Cardiac fibroblast (primary cell): ENCODE measurements at places on chromosomes 2 and 18.
A peak's percentile ranks its signal among the peaks of the same experiment; 100 is the strongest.

DNA sequence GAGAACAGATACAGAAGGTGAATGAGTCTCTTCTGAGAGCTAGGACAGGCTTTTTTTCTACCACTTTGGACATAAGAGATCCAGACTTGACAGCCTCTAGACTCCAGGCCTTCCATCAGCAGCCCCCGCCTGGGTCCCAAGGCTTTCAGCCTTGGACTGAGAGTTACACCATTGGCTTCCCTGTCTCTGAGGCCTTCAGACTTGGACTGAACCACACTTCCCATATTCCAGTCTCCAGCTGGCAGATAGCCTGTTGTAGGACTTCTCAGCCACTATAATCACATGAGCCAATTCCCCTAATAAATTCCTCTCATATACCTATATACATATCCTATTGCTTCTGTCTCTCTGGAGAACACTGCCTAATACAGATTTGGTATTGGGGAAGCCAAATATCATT, 128.2 kb downstream of the MCFD2 start:
- DNase-seq = no peak

DNA sequence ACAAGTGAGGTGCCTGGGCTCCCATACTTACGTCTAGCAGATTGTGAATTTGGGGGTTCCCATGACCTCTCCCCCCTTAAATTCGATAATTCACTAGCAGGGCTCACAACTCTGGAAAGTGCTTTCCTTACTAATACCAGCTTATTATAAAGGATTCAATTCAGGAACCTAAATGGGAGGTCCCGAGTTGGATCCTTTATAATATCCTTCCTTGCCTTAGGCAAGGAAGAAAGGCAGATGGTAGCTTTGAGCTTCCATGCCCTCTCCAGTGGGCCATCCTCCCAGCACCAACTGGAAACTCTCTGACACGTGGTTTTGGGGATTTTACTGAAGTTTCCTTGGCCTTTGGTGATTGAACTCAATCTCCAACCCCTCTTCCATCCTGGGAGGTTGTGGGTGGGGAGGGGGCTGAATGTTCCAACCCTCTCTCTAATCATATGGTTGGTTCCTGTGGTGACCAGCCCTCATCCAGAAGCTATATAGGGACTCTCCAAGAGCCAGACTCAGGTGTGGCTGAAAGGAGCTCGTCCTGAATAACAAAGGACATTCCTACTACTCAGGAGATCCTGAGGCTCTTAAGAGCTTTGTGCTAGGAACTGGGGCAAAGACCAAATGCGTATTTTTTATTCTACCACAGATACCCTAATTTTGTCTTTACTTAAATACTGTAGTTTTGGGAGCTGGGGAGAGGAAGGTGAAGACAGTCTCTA, 62.2 kb downstream of the HAUS1 start:
- no peak for DNase-seq

DNA sequence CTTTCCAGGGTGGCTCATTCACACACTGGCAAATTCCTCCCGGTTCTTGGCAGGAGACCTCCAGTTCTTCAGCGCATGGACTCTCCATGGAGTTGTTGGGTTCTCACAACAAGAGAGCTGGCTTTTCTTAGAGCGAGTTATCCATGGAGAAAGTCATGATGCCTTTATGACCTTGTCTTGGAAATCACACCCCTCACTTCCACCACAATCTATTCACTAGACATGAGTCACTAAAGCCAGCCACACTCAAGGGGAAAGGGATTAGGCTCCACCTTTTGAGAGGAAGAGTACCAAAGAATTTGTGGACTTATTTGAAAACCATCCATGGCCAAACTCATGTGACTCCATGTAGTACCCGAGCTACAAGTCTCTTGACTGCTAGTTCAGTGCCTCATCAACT, 160.5 kb downstream of the SETBP1 start:
- no peak for DNase-seq

DNA sequence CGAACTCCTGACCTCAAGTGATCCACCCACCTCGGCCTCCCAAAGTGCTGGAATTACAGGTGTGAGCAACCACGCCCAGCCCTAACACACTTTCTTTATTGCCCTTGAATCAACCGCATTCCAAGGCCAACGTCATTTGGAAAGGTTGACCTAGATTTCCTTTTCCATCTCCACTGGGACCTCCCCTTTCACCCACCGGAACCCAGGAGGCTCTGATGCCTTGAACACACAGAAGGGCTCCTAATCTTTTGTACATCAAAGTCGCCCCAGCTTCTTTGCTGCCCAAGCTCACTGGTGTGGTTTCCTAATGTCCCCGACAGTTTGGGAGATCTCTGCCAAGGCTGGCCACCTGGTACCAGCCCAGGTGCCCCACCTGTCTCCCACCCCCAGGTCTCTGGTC, 46.2 kb upstream of the CAB39 start:
- no peak for DNase-seq

- DNase-seq = no peak
Measured at GRCh38 chr2:39385172-39385571, 51.9 kb downstream of the MAP4K3 start.

DNA sequence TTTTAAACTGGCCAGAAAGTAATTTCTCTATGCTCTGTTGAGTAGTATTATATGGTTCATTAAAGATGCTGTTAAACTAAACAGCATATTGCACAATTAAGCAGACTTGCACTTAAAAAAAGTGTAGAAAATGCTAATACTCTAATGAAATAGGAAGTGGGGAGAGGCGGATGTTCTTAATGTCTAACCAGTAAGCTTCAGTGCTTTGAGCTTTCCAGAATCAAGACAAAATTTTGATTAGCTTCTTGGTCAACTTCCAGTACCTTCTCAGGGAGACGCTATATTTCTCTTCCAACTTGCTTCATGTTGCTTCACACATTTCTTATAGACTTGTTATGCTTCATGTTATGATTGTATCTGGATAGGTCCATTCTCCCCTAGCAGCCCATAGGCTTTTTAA, 89.1 kb downstream of the MAP2 start:
- no peak for DNase-seq

- DNase-seq = peak; percentile 38
Measured at GRCh38 chr18:60910534-60910933, 422.7 kb upstream of the CDH20 start.

DNA sequence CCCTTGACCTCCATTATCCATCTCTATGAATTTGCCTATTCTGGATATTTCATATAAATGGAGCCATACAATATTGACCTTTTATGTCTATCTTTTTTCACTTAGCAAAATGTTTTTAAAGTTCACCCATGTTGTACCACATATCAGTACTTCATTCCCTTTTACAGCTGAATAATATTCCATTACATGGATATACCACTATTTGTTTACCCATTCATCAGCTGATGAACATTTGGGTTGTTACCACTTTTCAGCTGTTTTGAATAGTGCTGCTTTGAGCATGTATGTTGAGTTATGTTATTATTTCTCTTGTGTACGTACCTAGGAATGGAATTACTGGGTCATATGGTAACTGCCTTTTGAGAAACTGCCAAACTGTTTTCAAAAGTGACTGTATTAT, 93.7 kb upstream of the DNMT3A start:
- no peak for DNase-seq

DNA sequence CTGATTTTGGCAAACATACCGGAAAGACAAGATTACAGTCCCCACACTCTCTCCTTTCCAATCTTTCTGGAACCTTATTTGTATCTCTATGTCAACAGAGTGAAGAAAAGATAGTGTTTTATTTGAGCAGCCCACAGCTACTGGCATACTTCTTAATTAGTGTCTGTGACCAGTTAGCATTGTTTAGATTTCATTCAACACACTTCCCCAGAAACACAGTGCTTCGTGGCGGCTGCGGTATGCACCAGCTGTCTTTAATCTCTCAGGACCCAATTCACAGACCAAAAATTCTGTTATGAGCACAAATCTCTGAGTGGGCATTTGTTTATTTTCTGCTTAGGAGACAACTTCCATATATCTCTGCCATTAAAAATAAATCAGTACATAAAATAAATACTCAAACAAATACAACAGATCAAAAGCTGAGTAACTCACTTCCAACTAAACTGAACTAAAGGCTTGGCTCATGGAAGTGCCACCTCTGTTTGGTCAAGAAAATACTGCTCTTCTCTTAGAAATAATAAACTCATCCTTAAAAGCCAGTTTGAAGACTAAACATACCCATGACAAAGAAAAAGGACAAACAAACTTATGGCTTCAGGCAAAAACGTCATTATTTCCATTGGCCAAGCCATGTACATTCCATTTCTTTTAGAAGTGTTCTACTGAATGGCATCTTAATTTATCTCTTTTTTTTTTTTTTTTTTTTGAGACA, 392.4 kb downstream of the TXNL1 start:
- peak; percentile 46 for DNase-seq

DNA sequence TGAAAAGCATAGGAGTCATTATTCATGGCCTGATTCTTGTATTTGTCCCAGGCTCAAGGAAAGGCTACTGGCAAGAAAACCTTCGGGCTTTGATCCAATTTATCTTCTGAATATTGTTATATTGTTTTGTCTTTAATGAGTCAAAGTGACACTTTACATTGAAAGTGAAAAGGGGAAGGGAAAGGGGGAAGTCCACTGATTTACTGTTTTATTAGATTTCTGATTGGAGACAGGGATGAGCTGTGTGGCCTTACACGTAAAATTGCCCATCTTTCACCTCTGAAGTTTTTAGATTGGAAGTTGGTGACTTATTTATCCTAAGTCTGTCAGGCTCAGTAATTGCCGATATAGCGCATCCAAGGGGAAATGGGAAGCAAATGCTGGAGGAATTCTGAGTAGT, 843.8 kb upstream of the LRRTM1 start:
- DNase-seq = no peak

DNA sequence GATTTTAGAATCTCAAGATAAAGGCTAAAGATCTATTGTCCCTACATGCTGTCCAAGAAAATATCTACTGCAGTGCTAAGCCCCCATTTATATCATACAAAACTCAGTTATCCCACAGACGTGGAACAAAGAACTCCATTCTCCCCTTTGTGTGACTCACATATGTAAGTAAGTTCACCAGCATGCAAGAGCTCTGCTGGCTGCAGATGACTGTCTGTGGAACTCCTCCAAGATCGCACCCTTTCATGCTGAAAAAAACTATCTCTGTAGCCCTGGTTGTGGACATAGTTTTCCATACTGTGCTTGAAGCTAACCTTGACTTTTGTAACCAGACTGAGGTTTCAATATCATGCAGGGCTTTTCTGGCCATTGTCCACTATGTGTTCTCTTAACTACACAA, 207.1 kb downstream of the ZNF521 start:
- peak; percentile 78 for DNase-seq

DNA sequence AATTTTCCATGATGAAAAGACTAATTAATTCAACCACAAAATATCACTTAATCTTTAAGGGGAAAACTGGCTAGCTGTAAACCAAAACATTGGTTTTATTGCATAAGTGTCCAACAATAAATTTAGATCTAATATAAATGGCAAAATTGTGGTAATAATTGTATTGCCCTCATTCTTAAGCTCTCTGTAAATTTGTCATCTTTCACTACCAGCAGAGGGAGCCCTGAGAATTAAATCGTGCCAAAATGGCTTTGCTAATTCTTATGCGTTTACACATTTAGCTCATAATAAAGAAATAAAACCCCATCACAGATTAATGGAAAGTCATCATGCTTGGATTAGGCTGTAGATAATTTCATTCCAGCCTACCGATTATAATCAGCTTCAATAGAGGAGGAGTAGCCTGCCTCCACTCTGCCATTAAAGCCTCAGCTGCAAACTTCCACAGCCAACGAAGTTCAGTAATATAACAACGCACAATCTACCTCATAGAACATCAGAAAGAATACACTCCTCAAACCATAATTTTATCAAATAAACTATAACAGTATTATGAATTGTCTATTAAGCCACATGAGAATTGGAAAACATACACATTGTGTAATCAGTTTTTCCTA, 70.0 kb upstream of the ATP5MC3 start:
- DNase-seq = peak; percentile 60
